ENCODE measurements at places on chromosomes 16 and 17.
A peak's percentile ranks its signal among the peaks of the same experiment; 100 is the strongest.

- DNase-seq: no peak
These were observed 9.8 kb downstream of the RHOT1 start for GRCh38 chr17:32152130-32152529.

- peak; percentile 45 for DNase-seq
These were observed 5.4 kb upstream of the FSCN2 start for GRCh38 chr17:81522491-81523401.

GRCh38 chr16:80084614-80085013 lies 456.2 kb upstream of the DYNLRB2 start:
- no peak for DNase-seq

GRCh38 chr16:86955136-86955855 lies 361.9 kb downstream of the C16orf95 start:
- DNase-seq: no peak

DNA sequence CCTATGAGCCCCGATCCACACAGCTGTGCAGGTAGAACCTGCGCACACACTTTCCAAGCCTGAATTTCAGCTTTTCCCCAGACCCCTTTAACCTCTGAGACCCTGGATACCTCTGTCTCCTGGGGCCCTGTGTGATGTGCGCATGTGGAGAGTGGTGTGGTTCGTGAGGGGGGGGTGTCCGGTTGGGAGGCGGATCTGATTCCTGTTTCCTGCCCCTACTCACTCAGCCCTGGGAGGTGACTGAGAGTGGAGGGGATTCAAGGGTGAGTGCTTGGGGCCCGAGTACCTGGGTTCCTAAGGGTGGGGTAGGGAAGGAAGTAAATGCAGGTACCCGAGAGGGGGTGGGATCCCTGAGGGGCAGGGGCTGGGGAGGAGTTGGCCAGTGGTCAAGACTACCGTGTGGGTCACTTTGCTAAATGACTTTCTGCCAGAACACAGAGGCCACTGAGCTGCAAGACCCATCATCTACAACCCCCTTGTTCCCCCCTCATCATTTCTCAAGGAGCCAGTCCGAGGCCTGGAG lies 621 bp downstream of the ARHGEF15 start:
- DNase-seq: no peak

GRCh38 chr17:73228748-73229236 lies 32.9 kb downstream of the CPSF4L start:
- DNase-seq: peak; percentile 61

DNA sequence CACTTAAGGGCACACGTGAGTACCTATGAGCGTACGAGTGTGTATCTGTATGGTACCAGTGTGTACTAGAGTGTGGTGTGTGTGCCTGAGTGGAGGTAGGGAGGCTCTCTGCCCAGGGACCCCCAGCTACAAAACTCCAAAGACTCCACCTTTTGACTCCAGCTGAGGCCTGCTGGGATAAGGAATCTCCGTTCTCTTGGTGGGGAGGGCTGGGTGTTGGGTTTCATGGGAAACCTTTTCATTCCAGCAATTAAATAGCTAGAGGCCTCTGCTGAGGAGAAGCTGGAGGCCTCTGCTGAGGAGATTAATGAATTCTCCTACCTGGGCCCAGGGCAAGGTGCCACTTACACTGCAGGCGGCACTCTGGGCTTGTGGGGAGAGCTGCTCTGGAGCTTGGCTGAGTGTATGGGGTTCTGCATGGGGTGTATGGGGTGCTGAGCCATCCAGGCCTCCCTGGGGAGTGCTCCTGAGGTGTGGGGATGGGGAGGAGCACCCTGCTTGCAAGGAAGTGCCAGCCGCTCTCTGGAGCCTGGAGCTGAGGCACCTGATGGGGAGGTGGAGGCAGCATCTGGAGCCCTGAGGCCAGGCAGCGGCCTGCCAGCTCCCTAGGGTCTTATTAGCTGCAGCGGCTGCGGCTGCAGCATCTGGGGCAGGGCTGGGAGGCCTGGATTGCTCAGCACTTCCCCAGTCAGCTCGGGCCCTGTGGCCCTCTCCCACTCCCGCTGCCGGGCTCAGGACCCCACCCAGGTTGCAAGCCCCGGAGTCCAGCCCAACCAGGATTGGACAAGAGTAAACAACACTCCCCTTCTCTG lies 4.6 kb downstream of the ANKRD13B start:
- DNase-seq: no peak

- DNase-seq: no peak
These were observed 59.2 kb downstream of the ATP2C2 start for GRCh38 chr16:84427553-84427952.

DNA sequence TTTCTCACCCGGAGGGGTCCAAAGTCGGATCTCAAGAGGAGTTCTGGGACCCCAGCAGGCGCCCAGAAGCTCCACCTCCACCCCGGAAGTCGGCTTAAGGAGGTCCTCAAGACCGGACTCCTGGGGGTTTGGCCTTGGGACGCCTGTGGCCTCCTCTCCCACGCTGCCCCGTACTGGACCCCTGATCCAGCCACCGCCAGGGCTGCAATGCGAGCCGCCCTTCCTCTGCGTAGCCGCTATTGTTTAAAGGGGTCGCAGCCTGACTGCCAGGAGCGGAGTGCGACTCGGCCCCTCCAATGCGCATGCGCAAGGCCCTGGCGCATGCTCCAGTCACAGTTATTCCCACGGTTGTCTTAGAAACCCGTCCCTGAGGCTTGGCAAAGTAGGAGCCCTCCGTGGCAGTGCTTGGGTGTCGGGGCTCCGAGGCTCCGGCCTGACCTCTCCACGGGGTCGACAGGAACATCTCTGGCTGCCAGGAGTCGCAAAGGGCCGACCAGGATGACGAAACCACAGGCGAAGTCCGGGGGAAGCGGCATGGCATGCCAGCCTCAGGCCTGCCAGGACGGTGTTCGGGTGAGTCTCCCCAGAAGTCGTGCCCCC lies 719.0 kb downstream of the KCNJ18 start:
- no peak for DNase-seq

DNA sequence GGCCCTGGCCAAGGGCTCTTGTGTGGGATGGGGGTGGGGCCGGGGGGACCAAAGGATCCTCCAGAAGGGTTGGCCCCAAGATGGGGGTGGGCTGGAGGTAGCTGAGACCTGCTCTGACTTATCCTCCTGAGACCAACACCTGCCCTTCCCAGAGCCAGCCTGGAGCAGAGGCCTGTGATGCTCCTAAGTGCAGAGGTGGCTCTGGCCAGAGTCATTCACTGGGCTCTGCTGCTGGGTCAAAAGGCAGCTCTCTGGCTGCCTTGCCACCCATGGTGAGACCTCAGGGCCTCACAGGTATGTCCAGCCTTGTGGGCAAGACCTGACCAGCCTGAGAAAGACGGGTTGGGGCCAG lies 393 bp downstream of the SERPINF2 start:
- no peak for DNase-seq

DNA sequence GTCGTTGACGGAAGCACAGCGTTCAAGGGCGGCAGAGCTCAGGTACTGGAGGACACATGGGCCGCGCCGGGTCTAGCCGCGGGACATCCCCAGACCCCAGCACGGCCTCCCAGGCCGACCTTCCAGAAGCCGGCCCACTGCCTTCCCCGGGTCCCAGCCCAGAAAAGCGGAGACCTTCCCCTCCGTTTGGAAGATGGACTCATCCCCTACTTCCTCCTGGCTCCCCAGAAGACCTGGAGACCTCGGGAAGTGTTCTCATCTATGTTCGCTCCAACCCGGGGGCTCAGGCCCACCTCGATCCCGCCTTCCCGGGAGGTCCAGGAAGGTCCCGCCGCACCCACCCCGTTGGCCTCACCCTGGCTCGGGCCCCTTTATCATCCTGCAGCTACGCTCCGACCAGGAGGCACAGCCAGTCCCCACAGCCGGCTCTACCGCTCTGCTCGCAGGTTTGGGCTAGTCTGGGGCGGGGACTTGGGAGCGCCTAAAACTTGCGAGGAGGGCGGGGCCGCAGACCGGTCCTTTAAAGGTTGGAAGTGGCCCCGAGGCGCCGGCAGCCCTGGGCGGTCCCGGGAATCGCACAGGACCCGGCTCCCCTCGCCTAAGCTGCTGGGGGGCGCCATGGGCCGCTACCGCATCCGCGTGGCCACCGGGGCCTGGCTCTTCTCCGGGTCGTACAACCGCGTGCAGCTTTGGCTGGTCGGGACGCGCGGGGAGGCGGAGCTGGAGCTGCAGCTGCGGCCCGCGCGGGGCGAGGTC lies at the start of gene ALOX12:
Gene ALOX12 (plus strand): TSS at position 550 of the 756 bp plus-strand sequence. CDS start 69 bp downstream, at position 619.
- DNase-seq: no peak

- DNase-seq: no peak
These were observed 48.5 kb downstream of the CBFA2T3 start for GRCh38 chr16:88928405-88929090.

DNA sequence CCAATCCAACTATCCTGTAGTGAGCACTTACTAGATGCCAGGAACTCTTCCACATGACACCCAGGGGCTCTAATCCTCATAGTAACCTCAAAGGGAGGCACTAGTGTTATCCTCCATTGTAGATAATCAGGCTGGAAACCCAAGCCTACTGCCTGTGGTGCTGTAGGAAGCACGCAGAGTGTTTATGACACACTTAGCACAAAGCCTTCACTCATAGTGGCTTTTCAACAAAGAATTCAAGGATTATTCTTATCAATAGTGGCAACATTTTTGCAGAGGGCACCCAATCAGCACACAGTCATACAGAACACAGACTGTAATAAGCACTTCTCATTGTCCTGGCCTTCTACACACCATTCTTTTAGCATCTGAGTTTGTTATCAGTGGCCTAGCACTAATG lies 18.5 kb upstream of the SOX9 start:
- DNase-seq: no peak

- DNase-seq: no peak
These were observed 229.2 kb downstream of the STX8 start for GRCh38 chr17:9346296-9346926.

- no peak for DNase-seq
These were observed 2.0 kb downstream of the MRM3 start for GRCh38 chr17:784143-784542.

DNA sequence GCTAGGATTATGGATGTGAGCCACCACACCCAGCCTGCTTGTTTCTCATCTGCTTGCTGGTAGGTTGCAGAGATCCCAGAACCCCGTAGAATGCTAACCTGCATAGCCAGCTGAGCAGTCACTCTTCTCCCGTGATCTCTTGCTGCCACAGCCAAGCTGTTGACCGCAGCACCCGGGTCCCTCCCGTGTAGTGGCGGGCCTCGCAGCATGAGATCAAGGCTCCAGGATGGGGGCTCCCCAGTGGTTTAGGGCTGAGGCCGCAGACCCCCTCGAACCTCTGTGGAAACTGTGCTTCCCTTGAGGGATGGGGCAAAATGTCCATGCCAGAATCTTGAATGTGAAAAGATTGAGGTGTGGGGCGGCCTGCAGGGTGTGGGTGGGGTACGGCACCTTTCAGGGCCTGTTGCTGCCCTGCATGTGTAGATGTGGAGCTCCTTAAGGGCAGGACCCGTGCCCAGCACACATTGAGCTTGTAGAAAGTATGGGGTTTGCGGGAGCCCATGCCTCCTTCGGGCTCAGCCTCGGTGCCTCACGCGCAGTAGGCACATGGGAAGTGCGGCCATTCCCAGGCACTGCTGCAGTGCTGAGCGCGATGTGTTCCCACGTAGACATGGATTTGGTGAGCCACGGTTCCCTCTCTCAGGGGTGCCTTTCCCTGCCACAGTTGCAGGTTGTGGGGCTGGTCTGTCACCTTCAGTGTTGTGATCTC lies 99.9 kb downstream of the BANP start:
- DNase-seq: no peak

DNA sequence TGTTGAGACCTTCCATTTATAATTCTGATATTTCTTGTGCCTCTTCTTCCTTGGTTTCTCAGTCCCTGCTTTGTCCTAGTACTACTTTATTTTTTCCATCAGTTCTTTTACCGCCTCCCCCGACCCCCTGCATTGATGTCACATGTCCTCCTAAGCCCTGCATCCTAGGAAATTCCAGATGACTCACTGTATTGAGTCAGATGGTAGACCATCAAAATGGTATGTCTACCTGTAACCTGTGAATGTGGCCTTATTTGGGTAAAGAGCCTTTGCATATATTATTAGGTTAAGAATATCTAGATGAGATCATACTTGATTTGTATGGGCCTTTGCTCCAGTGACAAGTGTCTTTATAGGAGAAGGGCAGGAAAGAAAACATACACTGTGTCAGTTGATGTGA lies 515.3 kb upstream of the CA10 start:
- no peak for DNase-seq

DNA sequence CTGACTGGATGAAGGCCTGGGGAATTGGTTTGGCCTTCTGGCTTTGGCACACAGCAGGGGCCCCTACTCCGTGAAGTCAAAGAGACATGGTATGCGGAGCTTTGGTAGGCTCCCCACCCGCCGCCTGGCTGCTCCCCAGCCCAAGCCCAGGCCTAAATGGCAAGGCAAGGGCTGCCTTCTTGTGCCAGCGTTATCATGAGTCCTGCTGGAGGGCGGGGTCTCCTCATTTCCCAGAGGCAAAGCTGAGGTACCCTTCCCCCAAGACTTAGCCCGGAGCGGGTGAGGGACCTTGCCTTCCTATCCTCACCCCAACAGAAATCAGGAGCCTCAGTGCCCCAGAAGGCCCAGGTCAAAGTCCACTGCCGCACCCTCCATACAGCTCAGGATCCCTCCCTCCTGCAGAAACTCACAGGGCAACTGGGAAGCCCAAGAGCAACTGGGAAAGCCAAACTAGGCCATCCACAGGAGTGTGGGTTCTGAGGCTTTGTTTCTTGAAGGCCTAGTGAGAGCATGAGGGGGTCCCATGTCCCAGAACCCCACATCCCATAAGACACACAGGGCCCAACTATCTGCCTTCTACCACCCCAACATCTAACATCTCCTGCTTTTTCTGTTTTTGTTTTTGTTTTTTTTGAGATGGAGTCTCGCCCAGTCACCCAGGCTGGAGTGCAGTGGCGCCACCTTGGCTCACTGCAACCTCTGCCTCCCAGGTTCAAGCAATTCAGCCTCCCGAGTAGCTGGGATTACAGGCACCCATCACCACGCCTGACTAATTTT lies 9.3 kb downstream of the PGAP3 start:
- DNase-seq: no peak

GRCh38 chr16:20611350-20611902 lies 35.3 kb upstream of the ACSM2B start:
- peak; percentile 67 for DNase-seq

GRCh38 chr17:44794851-44795413 lies 35.2 kb downstream of the GJC1 start:
- no peak for DNase-seq

DNA sequence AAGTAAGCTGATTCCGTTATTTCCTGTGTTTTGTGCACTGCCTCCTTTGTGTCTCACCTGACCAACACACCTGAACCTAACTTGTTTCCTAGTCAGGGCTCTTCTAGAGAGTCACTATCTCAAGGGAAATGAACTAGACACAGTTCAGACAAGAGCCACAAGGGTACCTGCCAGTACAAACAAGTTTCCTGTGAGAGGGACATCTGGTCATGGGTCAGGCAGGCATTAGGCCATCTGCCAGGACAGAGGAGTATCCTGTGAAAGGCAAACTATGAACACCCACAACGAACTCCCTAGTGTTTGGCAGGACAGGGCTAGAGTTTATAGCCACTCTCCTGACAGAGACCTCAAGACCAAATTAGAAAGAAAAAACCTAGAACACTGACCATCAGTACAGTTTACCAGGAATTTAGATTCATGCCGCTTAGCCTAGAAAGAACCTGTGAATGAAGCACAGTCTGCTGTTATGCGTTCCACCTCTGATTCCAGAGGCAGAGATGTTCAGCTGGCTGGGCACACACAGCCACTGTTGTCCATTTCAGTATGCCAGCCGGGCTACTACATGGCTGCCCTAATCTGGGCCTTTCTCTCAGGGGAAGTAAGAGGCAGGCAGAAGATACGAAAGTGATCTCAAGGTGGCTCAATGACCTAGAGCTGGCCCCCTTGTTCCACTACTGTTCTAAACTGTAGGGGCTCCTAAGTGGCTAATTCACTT lies 20.7 kb upstream of the GLG1 start:
- no peak for DNase-seq

- no peak for DNase-seq
These were observed 24.1 kb downstream of the GSE1 start for GRCh38 chr16:85637061-85637807.

Measured in lower lobe of right lung (tissue), 2 donors.